Hypothalamus (tissue), 51 donors: ENCODE measurements at places on chromosomes 5 and 9.

DNA sequence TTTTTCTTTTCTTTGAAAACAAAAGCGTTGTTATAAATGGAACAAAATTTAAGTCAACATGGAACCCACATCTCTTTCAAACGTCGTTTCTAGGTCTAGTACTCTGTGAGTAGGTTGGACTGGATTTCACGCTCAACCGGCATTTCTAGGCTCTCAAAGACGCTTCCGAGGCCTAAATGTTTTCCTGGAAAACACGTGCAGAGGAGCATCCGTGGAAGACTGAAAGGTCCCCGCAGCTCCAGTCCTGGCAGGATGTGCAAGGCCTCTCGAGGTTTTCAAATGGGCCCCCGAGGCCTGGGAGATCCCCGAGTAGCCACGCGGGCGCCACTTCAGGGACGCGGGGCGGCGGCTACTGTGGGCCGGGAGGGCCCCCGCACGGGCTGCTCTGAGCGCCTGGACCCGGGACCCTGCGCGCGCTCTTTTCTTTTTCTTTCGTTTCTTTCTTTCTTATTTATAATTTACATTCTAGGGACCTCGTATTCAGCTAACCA is 4.2 kb upstream of the IRX2 start:
- no peak for DNase-seq

GRCh38 chr9:378263-378662 is 163.6 kb downstream of the DOCK8 start:
- DNase-seq, result no peak

GRCh38 chr5:165502893-165503691 is 1997.7 kb downstream of the MAT2B start:
- DNase-seq, result no peak

- no peak for DNase-seq
Measured at GRCh38 chr5:41083306-41083705, 12.2 kb upstream of the MROH2B start.

DNA sequence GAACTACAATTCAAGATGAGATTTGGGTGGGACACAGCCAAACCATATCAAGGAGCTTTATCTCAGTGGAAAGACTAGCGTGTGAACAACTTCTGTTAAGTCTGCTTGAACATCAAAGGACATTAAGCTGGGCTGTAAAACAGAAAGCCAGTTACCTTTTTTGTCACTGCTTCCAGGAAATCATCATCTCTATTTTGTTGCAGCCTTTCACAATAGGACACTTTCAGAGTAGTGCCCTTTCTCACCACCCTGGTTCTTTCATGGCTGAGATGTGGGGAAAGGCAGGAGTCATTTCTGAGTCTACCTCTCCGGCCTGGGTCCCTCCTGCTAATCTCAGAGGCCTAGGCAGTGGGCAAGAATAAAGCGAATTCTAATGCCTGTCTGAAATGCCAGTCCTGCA is 96.2 kb upstream of the PPP1R2B start:
- no peak for DNase-seq

GRCh38 chr5:172648013-172648381 is 6.9 kb downstream of the NEURL1B start:
- no peak for DNase-seq

GRCh38 chr9:98315551-98316060 is 60.2 kb upstream of the TBC1D2 start:
- DNase-seq, result peak; percentile 74

- no peak for DNase-seq
Measured at GRCh38 chr5:72210888-72211678, 103.8 kb downstream of the MAP1B start.

DNA sequence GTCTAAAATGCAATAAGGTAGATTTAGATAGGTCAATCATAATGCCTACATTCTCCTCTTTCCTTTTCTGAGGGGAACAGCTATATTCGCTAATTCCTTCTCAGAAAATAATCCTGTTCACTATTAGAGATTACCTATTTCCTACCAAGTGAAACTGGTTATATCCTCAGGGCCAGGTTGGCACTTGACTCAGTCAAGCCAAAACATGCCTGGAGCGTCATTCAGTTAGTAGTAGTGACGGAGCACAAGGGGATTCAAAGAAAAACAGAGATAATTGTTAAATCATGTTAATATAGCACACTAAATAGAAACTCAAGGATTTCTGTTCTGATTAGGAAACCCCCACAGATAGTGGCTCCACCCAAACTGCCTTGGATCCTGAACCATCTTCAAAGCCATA is 515.4 kb upstream of the PTPRD start:
- no peak for DNase-seq

DNA sequence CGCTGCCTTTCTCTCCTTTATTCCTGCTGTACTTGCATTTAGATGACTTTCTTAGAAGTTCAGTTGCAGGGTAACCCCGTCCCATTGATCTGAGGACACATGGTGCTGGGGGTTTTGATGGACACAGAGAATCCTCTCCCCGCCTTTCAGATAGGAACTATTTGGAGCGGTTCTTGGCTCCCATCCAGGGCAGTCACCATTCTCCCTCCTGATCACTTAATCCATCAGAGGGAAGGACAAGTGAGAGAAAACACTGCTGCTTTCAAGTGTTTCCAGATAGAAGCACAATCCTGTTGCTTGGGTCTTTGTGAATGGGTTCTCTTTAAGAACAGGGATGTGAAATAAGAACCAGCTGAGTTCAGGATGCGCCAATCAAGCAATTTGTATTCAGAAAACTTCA is 85.2 kb downstream of the IRX1 start:
- no peak for DNase-seq

DNA sequence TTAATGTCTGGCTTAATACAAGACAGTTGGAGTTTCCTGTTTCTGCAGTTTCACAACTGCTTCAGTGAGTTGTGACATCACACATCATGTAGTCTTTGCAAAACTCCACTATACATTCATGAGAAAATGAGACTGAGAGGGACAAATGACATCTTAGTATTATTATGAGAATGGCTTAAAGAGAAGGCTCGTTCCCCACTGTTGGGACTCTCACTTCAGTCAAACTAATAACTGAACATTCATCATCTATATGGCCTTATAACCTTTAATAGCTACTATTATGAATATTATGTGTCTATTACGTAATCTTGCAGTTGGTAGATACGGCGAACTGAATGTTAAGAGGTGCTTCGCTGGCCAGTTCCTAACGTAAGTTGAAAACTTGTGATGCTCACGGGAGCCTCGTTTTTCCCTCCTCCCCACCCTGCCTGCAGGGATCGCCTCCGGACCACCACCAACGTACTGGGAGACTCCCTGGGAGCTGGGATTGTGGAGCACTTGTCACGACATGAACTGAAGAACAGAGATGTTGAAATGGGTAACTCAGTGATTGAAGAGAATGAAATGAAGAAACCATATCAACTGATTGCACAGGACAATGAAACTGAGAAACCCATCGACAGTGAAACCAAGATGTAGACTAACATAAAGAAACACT is 79.4 kb downstream of the SLC1A3 start:
- DNase-seq, result no peak

GRCh38 chr9:137795156-137795666 is 82.4 kb upstream of the CACNA1B start:
- no peak for DNase-seq

DNA sequence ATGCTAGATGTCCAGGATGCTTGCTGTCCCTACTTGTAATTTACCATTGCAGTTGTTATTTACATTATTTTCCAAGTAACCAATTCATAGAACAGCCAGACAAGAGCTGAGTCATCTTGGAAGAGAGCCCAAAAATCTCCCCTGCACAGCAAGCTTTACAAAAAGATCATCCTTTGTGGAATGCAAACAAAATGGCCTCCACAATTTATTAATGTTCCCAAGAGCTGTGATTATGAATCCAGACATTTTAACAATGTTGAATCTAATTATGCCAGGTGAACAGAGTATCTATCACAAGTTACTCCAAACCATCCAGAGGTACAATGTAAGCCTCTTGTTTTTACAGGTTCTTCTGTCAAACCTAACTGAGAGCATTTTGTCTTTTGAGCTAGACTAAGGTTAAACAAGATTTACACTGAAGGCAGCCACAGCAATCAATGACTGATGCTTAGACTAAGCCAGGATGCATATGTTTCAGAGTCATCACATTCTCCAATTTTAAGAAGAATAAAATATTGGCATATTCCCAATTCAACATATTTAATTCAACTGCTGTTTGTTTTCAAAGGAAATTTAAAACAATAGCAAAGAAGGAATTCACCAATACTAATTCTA is 95.3 kb upstream of the SLC12A2 start:
- DNase-seq, result no peak
